ENCODE measurements at places on chromosomes 2 and 18.

DNA sequence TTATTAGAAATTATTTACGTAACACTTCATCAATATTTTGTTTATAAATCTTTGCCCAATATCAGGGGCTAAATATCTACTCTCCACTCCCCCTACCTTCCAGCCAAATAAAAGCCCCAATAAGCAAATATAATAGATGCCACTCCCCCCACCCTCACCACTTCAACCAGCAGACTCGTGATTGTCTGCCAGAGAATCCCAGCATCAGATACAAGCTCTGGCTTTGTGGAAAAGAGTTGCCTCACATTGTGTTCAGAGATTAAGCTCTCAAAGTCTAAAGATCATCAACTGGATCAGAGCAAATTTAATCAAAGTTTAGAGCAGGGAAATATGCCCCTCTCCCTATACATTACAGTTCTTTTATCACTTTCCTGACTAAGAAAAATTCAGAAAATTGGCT, 39.5 kb downstream of the AOX1 start:
- no peak for DNase-seq

- no peak for DNase-seq
Measured at GRCh38 chr2:165691615-165692014, 102.4 kb downstream of the GALNT3 start.

DNA sequence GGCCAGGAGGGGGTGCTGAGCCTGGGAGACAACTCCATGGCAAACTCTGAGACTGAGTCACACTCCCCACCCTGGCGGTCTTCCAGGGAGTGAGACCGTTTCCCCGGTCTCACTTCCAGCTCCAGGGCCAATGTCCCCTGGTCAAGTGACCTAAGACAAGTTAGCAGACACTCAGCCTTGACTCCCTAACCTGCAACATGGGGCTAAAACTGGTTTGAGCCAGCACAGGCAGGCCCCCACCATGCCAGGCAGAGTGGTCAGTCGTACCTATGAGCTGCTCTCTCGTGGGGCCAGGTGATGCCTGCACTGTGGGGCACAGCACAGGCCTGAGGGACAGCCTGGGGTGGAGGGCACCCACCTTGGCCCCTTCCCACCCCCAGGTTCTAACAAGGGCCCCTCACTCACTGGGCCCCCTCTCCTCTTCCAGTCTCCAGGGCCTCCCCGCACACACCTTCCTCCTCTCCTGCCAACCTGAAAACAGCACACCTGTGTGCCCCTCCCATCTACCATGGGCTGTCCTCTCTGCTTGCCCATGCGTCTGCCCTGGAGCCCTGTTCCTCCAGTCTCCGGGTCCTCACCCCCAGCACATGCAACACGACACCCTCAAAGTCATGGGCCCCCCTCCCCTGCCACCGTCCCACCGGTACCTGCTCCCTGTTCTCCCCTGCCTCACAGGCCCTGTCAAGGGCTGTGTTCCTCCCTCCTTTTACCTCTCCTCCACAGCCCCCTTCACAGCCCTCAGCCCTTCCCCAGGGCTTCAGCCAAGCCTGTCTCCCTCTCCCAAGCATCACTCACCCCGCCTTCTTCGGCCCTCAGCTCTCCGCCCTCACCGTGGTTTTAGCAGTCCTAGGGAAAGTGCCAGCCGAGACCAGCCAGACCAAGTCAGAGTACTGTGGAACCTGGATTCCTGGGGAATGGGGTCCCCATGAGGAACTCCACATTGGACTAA, 1.6 kb downstream of the GPR17 start:
- no peak for DNase-seq

- DNase-seq, result no peak
Measured at GRCh38 chr18:24187049-24187448, 48.2 kb downstream of the CABYR start.

GRCh38 chr2:26612522-26613240, 28.5 kb downstream of the CIB4 start:
- DNase-seq, result no peak

DNA sequence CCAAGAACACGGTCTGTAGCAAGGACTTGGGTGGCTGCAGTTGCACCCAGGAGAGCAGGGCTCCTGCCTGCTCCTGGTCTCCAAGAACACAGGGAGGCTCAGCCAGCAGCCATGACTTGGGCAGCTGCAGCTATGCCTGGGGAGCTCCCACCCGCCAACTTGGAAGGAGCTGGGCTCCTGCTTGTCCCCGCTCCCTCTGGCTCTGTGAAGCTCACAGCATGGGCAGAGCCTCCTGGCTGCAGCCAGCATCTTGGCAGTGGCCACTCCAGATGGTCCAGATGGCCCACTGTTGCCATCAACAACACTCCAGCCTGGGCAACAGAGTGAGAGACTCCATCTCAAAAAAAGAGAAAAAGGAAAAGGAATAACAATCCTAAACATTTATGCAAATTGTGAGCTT, 5.2 kb downstream of the ZSCAN30 start:
- no peak for DNase-seq

DNA sequence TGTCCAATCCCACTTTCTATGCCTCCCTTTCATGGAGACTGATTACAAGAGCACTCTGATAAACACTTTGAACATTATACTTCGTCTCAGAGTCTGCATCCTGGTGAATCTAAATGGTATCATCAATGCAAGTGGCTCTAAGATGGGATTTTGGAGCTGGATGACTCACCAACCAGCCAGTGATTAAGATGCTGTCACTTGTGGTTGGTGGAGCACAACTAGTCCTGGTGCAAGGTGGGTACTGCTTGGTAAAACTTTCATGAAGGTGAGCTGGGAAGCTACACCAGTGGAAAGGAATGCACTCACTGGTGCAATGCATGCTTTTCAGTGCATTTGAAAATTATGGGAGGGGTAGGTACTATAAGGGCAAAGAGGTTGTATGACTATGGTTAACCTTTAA, 137.7 kb upstream of the TRIB2 start:
- no peak for DNase-seq

DNA sequence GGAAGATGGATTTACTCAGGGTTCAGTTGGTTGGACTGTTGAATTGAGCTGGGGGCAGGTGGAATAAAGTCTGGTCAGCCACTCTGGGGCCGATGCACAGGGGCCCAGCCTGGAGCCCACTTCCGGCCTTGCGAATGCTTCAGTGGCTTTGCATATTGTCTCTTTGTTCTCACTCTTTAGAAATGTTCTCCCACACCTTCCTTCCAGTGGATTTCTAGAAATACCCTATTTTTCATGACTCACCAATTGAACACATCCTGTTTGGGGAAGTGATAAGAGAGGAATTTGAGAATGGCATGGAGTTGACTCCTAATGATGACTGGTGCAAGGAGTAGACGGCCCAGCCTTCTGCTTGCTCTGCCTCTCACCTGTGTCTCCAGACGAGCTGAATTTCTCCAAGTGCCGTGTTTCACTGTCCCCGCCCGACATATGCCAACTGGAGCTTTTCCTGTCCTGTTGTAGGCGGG, 28.1 kb downstream of the ASAP2 start:
- DNase-seq, result no peak

DNA sequence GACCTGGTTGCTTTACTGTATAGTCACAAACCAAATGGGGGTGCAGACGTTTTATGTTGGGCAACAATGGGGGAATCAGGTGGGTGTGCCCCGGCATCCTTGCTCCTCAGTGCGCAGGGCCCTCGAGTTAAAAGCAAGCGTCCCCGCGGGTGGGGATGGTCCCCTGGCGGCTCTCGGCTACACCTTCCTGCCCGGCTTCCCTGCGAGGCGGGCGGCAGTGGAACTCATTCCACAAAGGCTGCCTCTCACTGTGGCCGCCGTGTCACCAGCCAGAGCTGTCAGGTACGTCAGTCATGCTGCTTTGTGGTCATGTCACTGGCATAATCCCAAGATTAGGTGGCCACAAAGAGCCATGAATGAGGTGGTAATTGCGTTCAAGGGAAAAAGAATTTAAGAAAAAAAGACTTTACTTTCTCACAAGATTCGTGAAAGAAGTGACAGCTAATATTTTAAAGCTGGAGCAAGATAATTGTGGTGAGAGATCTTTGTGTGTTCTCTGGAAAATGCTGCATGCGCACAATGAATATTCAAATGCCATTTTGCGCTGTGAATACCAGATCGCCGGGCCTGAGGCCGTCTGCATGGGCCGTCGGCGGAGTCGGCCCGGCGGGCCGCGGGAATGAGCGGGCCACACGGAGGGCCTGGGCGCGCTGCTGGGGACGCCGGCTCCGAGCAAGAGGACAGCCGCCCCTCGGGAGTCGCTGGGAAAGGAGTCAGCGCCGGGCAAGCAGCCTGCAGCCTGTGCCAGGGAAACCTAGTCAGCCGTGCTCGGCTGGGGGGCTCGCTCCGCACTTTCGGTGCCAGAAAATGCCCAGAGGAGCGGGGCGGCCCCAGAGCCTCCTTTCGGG, 82.3 kb upstream of the LDLRAD4 start:
- peak; percentile 51 for DNase-seq

DNA sequence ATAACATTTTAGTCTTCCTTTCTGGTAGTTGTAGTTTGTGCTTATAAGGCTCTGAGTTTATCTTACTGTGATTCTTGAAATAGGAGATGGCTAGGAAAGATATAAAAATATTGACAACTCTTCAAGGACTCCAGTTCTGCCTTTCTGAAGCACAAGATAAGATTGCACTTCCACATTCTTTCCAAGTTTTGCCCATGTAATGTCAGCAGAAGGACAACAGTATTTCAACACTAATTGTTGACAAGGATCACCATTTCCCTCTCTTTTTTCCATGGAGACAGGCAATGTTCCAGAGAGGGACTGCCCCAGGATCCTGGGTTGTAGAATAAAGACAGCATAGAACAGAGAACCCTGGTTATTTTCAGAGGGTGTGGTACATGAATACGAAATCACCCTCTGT, 279.1 kb upstream of the CNTNAP5 start:
- DNase-seq, result no peak

- DNase-seq, result no peak
Measured at GRCh38 chr18:3234457-3234856, 13.1 kb upstream of the MYL12A start.

Measured in T-helper 2 cell treated with Interferon-gamma antibody and Interleukin-4, amounts not matched to agents 5 μg/mL and 100 μg/mL, for 36 hours (primary cell).